ENCODE measurements at places on chromosomes 16 and 17.

DNA sequence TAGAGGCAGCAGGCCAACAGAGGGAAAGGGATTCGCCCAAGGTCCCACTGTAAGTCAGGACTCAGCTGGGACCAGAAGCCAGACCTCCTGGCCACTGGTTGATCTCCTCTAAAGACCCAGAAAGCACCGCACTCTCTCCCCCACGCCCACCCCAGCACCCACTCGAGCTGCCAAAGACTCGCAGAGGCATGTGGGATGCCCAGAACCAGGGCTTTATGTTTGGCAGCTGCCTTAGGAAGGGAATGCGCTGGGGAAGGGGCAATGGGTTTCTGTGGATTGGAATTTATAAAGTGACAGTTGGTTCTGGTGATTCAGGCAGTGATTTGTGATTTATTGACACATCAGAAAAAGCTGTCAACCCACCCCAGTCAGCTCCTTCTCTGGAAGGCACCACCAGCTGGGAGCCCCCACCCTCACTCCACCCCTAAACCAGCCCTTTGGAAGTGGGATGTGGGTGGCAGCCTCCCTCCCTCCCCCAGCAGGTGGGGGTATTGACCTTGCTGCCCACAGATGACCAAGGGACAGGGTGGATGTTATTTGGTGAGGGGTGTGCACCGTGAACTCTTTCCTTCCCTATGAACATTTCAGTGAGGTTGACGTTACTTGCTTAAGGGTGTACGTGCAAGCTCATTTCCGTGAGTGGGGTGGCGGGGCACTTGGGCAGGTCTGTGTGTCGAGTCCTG, 76.6 kb upstream of the DNAJA2 start:
- DNase-seq = no peak

GRCh38 chr17:48357779-48358602, 72.0 kb downstream of the SKAP1 start:
- no peak for DNase-seq

- DNase-seq = no peak
Measured at GRCh38 chr17:78991017-78991738, 11.5 kb upstream of the LGALS3BP start.

GRCh38 chr17:2195729-2196128, 107.9 kb downstream of the SMG6 start:
- no peak for DNase-seq

GRCh38 chr17:17940441-17940911, 31.7 kb downstream of the TOM1L2 start:
- DNase-seq = no peak

DNA sequence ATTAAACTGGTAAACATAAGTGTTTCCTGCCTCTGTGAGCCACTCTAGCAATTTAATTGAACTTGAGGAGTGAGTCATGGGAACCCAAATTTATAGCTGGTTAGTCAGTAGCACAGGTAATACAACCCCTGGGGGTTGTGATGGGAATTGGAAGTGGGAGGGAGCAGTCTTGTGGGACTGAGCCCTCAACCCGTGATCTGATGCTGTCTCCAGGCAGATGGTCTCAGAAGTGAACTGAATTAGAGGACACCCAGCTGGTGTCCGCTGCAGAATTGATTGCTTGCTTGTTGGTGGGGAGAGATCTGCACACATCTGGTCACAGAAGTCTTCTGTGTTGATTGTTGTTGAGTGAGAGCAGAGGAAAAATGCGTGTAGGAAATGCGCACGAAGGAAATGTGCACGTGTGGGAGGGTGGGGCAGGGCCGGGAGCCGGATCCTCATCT, 7.7 kb upstream of the ST6GALNAC2 start:
- DNase-seq = no peak

DNA sequence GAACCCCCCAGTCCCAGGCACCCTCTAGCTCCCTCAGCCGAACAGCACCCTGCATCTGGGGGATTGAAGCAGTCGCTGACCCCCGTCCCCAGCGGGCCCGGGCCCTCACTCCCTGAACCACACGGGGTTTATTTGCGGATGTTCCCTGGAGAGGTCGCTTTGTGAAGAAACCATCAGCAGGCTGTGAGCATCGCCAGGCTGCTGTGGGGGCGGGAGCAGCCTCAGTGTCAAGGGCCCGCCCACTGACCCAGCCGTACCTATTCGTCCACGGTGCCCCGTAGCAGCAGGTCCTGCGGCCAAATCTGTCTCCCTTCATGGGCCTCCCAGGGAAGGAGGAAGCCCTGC, 6.4 kb upstream of the RAB40C start:
- no peak for DNase-seq

- DNase-seq = no peak
Measured at GRCh38 chr16:26491962-26492361, 574.8 kb upstream of the C16orf82 start.

DNA sequence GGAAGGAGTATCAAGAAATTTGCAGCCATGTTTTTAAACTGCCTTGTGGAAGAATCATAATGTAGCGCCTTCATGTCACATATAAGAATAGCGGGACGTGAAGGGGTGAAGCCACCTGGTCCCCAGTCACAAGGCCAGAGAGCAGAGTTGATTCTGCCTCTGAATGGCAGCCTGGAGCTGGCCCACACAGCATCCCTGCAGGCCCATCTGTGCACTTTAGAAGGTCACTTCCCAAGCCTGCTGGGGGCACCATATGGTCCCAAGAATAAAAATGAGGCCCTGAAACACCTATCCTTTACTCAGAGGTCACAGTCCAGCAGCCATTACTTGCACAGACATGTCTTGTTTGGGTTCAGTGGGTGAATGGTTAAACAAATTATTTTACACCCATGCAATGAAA, 15.0 kb downstream of the CD300E start:
- DNase-seq = no peak

GRCh38 chr16:18788828-18789514, 1.2 kb downstream of the RPS15A start:
- no peak for DNase-seq

DNA sequence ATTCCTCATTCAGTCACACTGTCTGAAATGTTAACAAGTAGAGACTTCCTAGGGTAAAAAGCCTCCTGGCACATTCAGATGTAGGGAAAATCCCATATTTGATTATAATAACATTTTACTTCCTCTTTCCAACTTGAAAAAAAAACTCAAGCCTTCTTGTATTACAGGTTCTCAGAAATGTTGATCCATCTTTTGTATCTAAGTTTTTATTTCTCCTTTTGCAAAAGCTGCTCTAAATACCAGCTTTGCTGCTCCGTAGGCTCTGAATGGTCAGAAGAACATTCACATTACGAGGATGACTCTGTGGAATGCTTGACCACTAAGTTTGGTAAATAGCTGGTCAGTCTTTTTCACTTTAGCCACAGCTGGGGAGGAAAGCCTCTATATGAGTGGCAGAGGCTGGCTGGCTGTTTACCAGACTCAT, 13.2 kb upstream of the HEATR6 start:
- DNase-seq = no peak

- no peak for DNase-seq
Measured at GRCh38 chr16:47142486-47142820, 1.3 kb downstream of the NETO2 start.

- DNase-seq = no peak
Measured at GRCh38 chr17:76189741-76190140, 48.7 kb upstream of the FOXJ1 start.

GRCh38 chr16:78269256-78269655, 169.8 kb downstream of the WWOX start:
- DNase-seq = no peak

DNA sequence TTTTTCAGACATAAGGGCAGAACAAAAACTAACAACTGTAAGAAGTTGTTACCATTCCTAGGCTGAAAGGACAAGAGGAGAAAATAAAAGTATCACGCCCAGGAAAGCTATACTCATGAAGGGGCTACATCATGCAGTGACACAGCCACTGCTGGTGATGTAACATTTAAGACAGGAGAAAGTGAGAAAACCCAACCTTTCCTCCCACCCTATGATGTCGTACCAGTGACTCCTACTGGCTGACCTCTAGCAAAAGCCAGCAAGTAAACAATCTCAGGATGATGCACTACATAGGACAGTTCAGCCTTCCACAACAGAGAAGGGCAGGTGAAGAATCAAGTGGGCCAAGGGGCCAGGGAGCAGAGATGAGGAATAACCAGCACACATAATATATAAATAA, 14.0 kb upstream of the OR1E2 start:
- DNase-seq = no peak

DNA sequence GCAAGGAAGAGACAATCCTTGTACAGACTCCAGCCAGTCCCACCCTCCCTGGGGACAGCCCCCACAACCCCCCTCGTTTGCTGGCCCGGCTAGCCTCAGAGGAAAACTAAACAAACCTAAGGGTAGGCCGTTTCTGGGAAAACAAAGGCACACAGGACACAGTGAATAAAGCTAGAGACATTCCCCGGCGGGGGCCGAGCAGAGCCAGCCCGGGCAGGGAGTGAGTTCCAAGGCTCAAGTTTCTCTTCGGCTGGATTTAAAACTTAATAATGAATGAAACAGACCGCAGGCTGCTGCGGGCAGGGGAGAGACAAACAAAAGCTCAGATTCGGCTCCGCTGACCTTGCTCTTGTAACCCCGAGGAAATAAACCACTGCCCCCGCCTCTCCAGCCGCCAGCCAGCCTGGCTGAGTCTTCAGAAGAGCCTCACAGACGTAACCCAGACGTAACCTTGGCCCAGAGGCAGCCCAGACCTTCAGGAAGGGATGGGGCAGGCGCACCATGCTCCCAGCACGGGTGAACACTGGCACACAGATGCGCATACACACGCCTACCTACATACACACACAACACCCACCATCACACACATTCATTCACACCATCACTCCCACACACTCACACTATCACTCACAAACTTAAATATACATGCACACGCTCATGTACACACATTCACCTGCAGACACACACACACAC, 216.0 kb downstream of the ZNF423 start:
- no peak for DNase-seq

DNA sequence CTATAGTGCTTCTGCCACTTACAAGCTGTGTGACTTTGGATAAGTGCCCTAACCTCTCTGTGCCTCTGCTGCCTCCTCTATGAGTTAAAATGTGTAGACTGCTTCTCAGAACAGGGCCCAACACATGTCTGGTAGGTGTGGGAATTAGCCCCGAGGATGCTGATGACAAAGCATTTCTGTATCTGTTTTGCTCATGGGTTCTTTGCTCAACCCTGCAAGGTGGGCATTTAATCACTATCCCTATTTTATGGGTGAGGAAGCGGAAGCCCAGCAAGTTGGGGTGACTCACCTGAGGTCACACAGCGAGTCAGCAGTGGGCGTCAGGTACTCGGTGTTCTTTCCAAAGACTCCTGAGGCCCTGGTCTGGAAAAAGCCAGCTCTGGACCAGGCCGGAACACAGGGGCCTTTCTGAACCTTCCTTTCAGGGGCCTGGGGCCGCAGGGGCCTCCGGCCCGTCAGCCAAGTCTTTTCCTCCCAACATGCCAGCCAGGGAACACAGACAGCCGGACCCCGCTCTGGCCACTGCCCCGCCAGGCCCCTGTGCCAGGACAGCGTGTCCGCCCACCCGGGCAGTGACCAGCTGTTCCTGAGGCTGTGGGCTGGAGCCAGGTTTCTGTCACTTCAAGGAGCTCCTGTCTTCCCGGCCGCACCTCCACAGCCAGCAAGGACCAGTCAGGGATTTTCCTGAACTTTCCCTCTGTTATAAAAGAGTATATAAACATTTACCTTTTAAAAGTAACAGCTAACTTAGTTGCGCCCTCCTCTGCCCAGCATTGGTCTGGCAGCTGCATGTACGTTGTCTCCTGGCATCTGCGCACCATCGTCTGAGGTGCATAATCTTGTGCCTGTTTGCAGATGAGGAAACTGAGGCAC, 62.5 kb downstream of the SREBF1 start:
- DNase-seq = no peak

GRCh38 chr16:68436581-68436980, 11.7 kb downstream of the SMPD3 start:
- DNase-seq = no peak

- no peak for DNase-seq
Measured at GRCh38 chr16:24993722-24994686, 21.2 kb downstream of the ARHGAP17 start.

DNA sequence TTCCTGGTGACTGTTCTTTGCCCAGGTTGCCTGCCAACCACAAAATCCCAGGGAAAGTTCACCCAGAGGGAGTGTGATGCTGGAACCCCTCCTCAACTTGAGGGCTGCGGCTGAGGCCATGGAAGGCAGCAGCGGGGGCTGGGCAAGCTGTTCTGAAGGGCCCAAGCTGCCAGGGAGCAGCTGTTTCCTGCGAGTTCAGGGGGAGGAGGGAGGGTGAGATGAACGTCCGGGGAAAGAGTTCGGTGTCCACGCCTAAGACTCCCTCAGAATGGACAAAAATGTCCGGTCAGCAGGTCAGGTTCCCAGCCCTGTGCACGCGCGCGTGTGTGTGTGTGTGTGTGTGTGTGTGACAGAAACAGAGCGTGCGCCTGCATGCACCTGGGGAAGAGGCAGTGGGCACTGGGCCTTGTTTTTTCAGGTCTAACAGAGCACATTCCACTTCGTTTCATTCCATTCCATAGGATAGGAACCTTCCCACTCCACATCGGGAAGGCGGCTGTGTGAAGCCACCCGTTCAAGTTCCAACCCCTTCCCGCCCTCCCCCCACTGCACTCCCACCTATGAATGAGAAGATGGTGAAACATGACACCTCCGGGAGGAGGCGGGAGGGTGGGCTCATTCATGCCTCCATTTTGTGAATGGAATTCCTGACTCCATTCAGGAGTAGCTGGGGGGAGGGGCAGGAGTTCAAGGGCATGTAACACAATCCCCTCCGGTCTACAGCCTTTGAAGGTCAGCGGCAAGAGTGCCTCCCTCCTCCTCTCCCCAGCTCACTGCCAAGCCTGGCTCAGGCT, 15.7 kb downstream of the ETV4 start:
- no peak for DNase-seq

DNA sequence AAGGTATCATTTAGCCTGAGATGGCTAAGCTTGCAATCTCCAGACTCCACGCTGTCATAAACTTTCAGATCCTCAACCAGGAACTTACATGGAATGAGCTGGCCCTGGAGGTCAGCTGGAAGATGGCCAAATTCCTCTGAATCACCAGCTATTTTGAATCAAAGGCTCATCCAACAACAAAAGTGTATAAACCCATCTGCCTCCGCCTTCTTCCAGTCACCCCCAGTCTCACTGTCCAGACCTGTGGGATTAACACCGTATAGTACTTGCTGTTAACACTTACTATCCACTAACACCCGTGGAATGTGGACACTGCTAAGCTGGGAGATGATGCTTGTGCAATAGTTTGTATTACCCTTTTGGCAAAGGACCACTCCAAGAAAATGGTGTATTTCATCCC, 1.9 kb upstream of the LCMT1 start:
- no peak for DNase-seq

Measured in CD8-positive, alpha-beta memory T cell (primary cell).